ENCODE measurements at places on chromosomes 13 and 19.
A peak's percentile ranks its signal among the peaks of the same experiment; 100 is the strongest.

DNA sequence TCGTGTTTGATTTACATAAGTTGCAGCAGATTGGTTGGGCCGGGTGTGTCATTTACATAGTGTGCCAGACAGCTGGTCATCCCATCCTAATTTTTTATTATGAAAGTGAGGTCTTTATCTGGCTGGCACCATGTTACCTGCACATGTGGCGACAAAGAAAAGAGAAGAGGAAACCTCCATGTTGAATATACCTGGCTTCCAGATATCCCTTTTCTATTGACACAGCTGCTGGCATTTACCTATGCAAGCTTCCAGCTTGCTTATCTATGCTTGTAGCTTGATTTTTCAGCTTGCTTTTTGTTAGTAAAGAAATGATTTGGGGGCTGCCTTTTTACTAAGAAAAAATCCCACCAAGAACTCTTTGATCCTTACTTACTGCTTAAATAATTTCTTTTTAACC lies 681.3 kb upstream of the SLITRK1 start:
- no peak for DNase-seq

DNA sequence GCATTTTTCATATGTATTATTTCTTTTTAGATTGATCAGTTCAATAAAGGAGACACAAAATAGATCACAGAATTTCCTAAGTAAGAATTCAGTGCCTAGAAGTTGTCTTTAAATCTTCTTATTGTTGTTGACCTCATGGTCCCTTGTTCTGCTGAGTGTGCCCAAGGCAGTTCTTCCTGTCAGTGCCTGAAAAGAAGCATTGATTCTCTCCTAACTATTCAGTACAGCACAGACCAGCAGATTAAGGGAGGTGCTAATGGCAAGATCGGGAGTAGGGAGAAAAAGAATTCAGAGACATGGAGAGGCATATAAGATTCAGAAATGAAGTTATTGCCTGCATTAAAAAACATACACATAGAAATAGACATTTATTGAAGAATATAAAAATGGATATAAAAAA lies 180.5 kb upstream of the PCDH9 start:
- no peak for DNase-seq

DNA sequence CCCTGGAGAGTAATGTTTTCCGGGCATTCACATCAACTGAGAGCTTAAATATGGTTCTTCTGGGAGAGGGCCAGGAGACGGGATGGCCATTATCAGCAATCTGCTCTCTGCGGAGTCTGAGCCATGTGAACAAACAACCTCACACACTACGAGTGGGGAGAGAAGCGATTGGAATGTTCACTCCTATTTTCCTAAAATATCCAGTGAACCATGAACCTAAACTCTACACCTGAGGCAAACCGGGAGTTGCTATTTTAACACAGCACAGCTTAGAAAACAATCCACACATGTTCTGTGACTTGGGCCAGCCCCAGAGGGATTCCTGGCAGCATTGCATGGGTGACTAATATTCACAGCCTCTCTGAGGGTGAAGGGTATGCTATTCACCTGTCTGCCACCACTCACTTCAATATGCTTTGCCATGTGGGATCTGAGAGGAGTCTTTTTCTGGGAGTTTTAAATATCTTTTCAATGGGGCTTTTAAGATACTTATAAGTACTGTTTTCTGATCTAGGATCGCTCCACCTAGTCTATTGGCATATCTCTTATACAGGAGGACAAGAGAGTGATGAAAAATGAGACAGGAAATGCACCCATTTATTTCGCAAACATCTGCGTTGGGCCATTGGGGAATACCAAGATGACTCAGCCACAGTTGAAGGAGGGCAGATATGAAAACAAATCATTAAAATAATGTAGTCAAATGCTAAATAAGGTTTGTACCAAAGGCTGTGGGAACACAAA lies 72.6 kb upstream of the SERP2 start:
- DNase-seq = no peak

GRCh38 chr19:47549261-47549862 lies 23.6 kb downstream of the ZNF541 start:
- no peak for DNase-seq

DNA sequence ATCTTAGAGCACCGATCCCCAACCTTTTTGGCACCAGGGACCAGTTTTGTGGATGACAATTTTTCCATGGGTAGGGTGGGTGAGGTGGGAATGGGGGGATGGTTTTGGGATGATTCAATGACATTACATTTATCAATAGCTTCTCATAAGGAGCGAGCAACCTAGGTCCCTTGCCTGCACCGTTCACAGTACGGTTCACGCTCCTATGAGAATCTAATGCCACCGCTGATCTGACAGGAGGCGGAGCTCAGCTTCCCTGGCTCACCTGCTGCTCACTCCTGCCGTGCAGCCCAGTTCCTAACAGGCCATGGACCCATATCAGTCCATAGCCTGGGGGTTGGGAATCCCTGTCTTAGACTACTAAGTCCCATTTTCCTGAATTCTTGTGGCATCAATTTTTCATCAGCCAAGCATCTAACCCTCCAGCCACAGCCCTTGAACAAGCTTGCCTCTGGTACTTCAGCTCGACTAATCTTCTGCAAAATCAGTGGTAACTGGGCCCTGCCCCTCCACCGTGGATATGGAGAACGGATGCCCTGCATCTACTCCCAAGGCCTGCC lies 37.0 kb upstream of the MAP3K10 start:
- DNase-seq = no peak

DNA sequence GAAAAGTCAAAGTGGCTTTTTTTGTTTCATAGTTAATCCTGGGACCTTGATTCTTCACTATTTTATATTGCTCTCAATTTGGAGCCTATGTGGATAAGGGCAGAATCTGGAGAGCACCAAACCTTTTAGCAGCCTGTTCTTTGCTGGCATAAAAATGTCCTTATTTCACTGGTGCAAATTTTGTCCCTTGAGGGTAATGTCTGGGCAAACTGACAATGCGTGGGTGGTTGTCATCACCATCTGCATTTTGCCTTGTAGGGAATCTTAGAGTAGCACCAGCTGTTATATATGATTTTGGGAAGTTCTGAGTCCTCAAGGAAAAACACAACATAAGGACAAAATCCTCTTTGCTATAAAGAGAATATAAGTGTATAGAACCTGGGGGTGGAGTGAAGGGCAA lies 336.9 kb upstream of the HTR2A start:
- no peak for DNase-seq

GRCh38 chr13:94959626-94960025 lies 247.3 kb upstream of the SOX21 start:
- no peak for DNase-seq

GRCh38 chr19:1373042-1373533 lies 10.6 kb upstream of the NDUFS7 start:
- DNase-seq = no peak

GRCh38 chr19:34370117-34370516 lies 5.1 kb downstream of the GPI start:
- no peak for DNase-seq

DNA sequence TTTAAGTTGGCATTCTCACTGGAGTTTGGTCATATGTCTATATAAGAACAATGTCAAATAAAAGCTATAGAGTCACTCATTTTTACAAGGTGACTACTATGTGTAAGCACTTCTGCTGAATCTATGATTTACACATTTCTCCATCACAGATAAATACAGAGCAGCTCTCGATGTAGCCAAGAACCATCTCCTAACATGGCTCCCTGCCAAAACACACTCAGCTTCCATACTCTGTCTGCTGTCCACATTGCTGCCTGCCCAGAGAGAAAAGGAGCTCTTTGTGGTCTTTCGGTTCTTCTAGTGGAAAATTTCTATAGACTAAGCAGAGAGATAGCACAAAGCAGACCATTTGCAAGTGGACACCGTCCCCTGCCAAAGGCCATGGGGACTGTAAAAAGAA lies 190.9 kb upstream of the KLF12 start:
- DNase-seq = peak; percentile 51

GRCh38 chr13:36344173-36344572 lies 2.0 kb downstream of the SPART start:
- DNase-seq = no peak

GRCh38 chr13:92097337-92097903 lies 699.0 kb downstream of the GPC5 start:
- no peak for DNase-seq

DNA sequence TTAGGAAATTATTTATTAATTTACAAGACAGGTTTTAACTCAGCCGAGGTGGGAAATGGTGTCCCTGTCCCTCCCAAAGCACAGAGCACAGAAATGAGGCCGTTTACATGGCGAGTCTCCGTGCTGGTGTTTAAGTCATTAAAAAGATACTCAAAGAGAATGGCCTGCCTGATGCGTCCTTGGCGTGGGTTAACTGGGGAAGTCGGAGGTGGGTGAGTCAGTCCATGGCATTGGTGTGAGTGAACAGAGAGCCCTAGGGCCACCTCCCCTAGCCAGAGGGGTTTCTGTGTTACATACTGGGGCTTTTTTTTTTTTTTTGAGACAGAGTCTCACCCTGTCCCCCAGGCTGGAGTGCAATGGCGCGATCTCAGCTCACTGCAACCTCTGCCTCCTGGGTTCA lies 3.9 kb downstream of the FEM1A start:
- no peak for DNase-seq

DNA sequence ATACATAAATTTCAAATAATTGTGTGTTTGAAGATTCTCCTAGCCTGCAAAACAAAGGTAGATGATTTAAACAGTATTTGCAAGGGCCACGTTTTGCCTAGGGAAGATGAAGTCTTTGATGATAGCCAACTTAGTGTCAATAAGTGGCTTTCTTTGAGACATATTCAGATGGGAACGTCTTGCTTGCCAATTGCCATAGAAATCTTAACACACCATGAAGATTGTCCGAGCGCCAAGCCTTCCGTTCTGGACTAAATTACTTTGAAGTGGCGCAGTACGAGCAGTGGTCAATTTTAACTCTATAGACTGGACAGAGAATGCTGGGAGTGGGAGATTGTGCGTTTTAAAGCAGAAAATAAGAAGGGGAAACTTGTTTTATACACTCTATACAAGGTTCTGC lies 9.9 kb downstream of the ZIC5 start:
- DNase-seq = no peak

DNA sequence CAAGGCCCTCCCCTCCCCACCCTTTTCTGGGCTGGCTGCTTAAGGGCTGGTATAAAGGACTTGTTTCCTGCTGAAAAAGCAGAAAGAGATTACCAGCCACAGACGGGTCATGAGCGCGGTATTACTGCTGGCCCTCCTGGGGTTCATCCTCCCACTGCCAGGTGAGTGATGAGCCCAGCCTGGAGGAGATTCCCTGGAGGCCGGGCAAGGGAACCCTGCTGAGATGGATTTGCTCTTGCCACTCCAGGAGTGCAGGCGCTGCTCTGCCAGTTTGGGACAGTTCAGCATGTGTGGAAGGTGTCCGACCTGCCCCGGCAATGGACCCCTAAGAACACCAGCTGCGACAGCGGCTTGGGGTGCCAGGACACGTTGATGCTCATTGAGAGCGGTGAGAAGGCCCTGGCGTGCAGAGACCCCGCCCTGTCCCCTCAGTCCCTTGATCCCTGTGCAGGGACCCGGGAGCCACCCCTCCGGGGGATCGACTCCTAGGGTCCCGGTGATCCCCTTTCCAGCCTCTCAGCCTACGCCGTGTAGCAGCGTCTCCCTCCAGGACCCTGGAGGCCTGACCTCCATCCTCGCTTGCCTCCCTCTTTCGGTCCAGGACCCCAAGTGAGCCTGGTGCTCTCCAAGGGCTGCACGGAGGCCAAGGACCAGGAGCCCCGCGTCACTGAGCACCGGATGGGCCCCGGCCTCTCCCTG lies at the start of gene CD177:
Gene CD177, plus strand, starts transcription at position 81 of the 699 bp plus-strand sequence. Its CDS starts 29 bp downstream, at position 110.
- no peak for DNase-seq

DNA sequence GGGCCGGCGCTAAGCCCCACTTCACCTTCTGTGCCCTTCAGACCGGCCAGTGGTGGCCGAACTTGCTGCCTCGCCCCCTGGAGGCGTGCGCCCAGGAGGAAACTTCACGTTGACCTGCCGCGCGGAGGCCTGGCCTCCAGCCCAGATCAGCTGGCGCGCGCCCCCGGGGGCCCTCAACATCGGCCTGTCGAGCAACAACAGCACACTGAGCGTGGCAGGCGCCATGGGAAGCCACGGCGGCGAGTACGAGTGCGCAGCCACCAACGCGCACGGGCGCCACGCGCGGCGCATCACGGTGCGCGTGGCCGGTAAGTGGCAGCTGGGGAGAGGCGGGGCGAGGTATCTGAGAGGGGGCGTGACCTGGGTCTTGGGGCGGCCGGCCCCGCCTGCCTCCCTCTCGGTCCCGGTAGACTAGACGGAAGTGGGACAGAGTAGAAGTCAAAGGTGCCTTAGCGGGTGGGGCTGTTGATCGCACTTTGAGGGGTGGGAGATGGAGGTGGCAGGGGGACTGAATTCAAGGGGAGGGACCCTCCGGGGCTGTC lies 5.6 kb downstream of the ICAM5 start:
- DNase-seq = no peak

DNA sequence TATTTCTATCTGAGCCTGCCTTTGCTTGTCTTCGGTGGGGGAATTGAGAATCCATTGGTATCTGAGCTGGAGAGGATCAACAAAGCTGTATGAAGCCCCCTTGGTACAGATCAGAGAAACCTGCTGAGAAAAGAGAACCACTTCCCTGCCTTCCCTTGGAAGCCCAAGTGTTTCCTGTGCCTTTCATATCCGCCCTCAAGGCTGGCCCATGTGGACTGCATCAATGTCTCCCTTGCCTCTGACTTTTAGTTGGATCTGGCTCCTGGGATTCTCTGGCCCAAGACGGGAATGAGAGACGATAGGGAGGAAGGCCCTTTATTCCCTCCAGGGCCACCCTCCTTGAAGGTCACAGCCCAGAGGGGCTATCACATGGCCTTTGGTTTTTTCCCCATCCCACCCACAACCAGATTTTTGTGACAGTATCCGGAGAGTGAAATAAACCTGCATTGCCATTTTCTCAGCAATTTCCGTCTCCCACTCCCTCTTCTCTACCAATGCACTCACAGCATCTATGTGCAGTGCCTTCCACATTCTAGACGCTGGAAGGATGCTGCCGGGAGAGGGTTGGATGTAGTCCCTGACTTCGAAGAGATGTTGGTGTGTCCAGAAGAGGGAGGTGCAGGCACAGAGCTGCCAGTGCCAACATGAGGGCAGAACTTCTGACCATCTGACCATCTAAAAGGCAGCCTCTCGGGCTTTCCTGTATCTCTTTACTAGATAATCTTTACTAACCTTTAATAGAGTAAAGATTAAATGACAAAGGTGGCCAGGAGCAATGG lies 63.8 kb downstream of the KCTD15 start:
- DNase-seq = no peak

- no peak for DNase-seq
Measured at GRCh38 chr13:71879129-71879535, 12.1 kb upstream of the DACH1 start.

DNA sequence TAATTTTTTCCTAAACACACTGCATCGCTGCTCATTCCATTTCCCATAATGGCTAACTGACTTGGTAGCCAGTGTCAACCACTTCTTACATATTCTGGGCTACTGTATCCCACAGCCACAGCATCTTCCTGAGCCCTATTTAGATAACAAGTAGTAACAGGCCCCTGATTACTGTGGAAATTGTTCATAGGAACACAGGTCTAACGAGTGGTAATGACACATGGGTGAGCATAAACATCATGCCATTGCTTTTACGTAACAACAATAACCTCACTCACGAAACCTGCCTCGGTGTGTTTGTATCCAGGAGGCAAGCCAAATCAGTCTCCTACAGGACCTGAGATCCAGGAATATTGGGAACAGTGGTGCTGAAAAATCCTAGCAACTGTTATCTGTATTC lies 438.6 kb downstream of the KLF5 start:
- no peak for DNase-seq

- DNase-seq = no peak
Measured at GRCh38 chr19:32196690-32197420, 148.6 kb upstream of the ZNF507 start.
